Stimulated activated CD4-positive, alpha-beta T cell treated with anti-CD3 and anti-CD28 coated beads, Interleukin-2, amount 100 ng/mL, for 4 hours (primary cell): ENCODE measurements at places on chromosomes 7 and 10.

GRCh38 chr10:15381420-15381819 lies 10.3 kb upstream of the FAM171A1 start:
- no peak for DNase-seq

GRCh38 chr10:62992145-62992721 lies 140.9 kb upstream of the NRBF2 start:
- no peak for DNase-seq

- no peak for DNase-seq
Measured at GRCh38 chr10:12780634-12781601, 220.6 kb downstream of the CCDC3 start.

- no peak for DNase-seq
Measured at GRCh38 chr7:55545496-55545895, 26.8 kb downstream of the VOPP1 start.

DNA sequence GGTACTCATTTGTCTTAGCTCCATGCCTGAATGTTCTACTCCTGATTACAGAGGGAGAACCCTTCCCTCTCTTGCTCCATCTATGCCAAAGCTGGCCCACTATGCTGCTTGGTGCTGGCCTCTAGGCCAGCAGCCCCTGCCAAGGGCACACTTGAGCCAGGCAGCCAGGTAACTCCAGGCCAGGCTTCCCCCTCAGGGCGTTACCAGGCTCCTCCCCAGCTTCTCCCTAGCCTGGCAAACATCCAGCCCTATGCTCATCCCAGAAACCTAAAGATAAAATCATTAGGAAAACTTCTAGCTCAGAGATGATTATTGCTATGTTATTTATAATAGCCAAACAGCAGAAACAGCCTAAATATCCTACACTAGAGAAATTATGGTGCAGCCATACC lies 103.7 kb downstream of the KCNMA1 start:
- no peak for DNase-seq

DNA sequence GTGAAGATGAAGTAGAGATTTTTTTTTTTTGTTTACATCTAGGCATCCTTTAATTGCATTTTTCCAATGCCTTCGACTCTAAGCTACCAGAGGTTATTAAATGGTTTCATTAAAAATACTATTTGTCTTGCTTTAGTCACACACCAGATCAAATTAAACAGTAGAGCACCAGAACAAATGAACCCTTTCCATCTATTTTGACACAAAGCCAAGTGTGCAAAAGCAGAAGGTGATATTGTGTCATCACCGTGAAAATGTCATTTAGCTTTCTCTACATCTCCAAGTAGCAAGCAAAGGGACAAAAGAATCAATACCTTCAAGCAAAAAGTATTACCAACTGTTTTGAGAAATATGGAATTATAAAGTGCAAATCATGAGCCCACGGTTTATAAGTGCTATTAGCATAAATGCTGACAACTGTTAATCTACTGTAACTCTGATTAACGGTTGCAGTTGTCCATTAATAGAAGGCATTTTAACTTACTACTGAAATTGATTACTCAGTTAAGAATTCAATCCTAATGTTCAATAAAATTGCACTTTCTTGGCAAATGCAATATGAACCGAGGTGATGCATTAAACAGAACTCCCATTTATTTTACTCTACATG lies 49.1 kb downstream of the CTBP2 start:
- no peak for DNase-seq

DNA sequence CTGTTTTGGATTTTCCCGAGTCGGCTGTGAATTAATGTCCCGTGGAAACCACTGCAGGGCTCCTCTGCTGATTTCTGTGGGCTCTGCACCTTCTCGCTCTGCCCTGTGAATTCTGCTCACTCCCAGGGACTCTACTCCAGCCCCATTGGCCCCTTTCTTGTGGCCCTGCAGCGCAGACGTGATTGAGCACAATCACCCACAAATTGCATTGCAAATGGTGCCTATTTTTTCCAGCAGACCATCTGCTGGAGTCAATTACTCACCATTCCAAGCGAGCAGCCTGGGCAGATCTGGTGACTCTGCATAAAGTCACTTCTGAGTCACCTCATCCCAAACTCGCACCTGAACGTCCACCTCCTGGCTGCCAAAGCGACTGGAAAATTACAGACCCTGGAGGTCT lies 235.8 kb downstream of the PAXIP1 start:
- DNase-seq = no peak

GRCh38 chr7:2198206-2198605 lies 34.5 kb downstream of the MAD1L1 start:
- DNase-seq = no peak

GRCh38 chr10:51729822-51730555 lies 30.6 kb upstream of the CSTF2T start:
- DNase-seq = no peak

- DNase-seq = no peak
Measured at GRCh38 chr7:42893346-42894240, 18.3 kb downstream of the C7orf25 start.

GRCh38 chr7:12094365-12094921 lies 116.7 kb upstream of the TMEM106B start:
- no peak for DNase-seq

- DNase-seq = no peak
Measured at GRCh38 chr10:978826-979421, 9.3 kb upstream of the GTPBP4 start.

GRCh38 chr10:129259128-129259815 lies 207.8 kb upstream of the MGMT start:
- DNase-seq = no peak

GRCh38 chr10:82409671-82410070 lies 534.7 kb downstream of the NRG3 start:
- no peak for DNase-seq

DNA sequence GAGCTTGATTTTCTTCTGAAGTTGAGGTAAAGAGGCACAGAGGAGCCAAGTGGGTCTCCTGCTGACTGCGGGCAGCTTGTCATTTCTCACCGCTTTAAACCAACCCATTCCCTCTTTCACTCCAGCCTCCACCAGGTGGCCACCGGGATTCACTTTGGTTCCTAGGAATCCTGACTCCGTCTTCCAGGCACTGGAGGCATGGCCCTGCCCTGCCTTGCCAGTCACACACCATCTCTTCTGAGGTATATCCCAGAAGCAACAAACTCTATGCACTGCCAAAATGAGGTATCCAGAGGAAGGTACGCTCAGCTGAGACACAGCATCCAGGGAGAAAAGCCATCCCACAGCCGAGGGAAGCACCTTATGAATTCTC lies 280.8 kb downstream of the TNS3 start:
- no peak for DNase-seq

DNA sequence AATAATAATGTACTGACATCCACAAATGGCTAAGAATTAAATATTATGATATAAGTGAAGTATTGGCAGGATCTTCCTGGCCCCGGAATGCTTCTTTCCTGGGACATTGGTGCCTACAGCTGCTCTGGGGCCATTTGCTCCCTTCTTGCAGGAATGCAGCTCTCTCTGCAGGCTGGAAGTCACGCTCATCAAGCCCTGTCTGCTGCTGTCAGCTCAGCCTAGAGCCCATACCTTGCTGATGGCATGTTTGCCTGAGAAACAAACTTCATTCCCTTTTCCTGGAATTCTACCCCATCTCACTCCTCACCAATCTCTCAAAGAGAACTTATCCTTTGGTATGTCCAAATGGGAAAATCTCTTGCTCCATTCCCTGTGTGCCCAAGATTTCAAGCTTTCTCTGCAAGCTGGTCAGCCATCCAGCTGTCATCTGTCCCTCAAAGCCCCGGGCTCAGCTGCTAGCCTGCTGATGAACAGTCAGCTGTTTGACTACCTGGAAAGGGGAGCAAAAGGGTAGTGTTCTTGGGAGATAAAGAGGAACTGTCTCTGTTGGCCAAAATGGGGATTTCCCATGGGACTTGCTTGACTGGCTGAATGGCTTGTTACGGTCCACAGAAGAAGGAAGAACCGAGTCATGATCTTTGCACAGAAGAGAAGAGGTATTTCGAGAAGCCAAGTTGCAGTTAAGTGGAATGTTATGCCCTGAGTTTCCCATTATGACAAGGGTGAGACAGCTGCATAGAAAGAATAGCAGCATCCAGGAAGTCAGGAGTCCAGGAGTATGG lies 12.0 kb upstream of the RASSF4 start:
- DNase-seq = no peak

GRCh38 chr10:29102636-29103035 lies 186.2 kb upstream of the LYZL1 start:
- DNase-seq = no peak

DNA sequence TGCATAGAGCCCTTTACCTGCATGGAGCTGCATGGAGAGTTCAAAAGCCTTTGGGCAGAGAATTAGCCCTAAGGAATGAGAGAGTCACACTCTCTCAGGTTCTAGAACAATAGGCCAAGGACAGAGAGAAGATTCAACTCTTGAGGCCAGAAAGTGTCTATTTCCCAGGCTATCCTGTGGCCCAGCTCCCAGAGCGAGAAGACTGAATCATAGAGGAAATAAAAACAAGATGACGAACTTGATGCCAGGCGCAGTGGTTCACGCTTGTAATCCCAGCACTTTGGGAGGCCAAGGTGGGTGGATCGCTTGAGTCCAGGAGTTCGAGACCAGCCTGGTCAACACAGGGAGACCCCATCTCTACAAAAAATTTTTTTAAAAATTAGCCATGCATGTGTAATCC lies 18.3 kb upstream of the PODXL start:
- no peak for DNase-seq

- DNase-seq = no peak
Measured at GRCh38 chr10:127215866-127216265, 19.5 kb upstream of the INSYN2A start.

- DNase-seq = no peak
Measured at GRCh38 chr7:16881844-16882243, at the start of gene AGR3. AGR3 (minus strand) TSS chr7:16881983; CDS start chr7:16878618, 3,365 bp downstream.

- DNase-seq = no peak
Measured at GRCh38 chr7:133023370-133024071, 58.4 kb downstream of the CHCHD3 start.

DNA sequence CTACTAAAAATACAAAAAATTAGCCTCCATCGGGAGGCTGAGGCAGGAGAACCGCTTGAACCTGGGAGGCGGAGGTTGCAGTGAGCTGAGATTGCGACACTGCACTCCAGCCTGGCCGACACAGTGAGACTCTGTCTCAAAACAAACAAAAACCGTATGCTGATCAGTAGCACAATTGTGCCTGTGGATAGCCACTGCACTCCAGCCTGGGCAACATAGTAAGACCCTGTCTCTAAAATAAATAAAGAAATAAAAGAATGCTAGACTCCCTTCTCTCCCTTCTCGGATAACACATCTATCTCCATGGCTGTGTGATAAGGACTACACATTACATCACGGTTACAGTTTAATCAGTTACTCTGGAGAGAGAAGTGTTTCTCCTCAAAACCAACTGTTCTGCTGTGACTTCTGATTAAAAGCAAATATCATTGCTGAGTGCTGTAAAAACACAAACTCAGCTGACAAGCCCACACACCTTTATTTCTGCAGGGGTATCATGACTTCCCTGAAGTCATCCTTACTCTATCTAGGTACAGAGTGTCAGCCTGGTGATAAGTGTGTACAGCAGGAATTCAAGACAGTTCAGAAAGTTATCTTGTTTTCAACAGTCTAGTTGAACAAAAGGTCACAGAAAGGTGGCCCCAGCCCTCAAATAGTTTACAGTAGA lies 5.3 kb upstream of the ARHGAP19 start:
- DNase-seq = no peak

GRCh38 chr7:150923196-150923595 lies 54.9 kb downstream of the KCNH2 start:
- no peak for DNase-seq

DNA sequence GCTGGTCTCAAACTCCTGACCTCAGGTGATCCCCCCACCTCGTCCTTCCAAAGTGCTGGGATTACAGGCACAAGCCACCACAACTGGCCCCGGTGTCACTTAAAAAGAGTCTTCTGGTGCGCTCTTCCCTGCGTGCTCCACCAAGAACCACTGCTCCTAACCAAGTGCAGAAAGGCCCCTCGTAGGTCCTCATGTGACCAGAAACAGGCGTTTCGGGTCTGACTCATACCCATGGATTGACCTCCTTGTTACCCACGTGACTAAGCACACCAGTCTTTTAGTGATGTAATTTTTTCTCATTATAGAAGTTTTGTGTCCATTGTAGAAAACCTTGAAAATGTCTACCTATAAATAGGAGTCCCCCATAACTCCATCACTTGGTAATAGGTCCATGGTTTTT lies 13.9 kb downstream of the FKBP6 start:
- DNase-seq = no peak
